Activated CD4-positive, CD25-positive, alpha-beta regulatory T cell treated with anti-CD3 and anti-CD28 coated beads, Interleukin-2, amount 50 U/mL, for 16 hours (primary cell): ENCODE measurements at places on chromosomes 5 and 9.

- no peak for DNase-seq
Measured at GRCh38 chr5:42927730-42928129, 112.4 kb downstream of the ANXA2R start.

- DNase-seq = no peak
Measured at GRCh38 chr5:59744531-59744992, 149.0 kb downstream of the PDE4D start.

GRCh38 chr9:126081746-126082145 is 244.9 kb upstream of the MVB12B start:
- DNase-seq = no peak

GRCh38 chr5:125409861-125410536 is 663.6 kb upstream of the ZNF608 start:
- no peak for DNase-seq

DNA sequence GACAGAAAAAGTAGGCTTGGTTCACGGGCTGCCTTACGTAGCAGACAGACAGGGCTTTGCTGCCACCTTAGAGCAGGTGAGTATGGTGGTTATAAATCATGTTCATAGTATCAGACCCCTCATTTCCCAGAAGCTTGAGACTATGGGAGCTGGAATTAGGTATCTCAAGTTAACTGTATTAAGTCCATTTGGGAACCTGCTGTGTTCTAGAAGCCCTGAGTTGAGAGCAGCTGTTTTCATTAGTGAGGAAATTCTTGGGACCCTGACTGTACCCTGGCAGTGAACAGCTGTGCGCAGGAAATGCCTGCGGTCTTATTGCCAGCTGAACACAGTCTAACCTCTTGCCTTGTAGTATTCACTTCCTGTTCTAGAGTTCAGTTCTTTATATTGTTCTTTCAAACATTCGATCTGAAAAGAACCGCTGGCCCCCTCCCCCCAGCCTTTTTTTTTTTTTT is 29.8 kb downstream of the UGCG start:
- peak; percentile 24 for DNase-seq

DNA sequence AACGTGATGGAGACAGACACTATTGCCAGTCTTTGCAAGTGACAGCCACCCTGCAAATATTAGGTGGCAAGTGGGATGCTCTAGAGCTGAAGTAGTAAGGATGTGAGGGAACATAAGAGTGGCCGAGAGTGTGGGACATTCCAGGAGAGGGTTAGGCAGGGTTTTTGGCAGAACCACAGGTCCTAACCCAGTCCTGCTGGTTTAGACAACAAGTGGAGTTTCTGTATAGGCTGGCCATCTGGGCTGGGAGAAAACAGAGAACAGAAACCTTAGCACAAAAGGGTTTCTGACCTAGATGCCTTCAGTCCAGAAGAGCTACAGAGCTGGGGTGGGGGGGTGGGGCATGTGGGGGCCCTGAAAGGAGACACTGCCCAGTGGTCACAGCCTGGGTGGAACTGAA is 107.4 kb downstream of the TMEM174 start:
- no peak for DNase-seq

DNA sequence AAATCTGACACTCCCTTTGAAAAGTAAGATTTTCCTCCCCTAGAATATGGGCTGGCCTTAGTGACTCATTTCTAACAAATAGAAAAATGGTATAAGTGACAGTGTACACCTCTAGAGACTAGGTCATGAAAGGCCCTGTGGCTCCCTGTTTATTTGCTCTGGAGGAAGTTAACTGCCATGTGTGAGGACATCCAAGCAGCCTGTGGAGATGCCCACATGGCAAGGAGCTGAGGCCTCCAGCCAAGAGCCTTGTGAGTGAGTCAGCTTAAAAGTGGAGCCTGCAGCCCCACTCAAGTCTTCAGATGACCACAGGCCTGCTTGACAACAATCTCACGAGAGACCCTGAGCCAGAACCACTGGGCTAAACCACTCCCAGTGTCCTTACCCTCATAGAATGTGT is 128.1 kb upstream of the LHFPL2 start:
- DNase-seq = no peak

DNA sequence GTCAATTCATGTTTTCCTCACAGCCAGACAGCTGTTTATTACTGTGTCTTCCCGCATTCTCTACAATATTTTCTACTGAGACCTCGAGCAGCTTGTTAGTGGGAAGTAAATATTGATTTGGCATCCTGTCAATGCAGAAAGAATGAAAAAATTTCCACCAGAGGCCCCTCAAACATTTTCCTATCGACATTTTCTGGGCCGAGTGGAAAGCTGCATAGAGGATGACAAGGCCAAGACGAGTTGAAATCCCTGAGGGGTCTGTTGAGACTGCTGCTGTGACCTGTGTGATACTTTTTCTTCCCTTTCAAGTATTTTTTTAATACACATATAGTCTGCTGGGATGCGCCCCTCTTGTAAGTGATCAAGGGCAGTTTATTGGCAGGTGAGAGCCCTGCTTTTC is 91.4 kb upstream of the SH3GL2 start:
- DNase-seq = no peak
